ENCODE measurements at places on chromosomes 1 and 21.

- no peak for DNase-seq
Measured at GRCh38 chr1:203478231-203478630, 2.6 kb downstream of the PRELP start.

DNA sequence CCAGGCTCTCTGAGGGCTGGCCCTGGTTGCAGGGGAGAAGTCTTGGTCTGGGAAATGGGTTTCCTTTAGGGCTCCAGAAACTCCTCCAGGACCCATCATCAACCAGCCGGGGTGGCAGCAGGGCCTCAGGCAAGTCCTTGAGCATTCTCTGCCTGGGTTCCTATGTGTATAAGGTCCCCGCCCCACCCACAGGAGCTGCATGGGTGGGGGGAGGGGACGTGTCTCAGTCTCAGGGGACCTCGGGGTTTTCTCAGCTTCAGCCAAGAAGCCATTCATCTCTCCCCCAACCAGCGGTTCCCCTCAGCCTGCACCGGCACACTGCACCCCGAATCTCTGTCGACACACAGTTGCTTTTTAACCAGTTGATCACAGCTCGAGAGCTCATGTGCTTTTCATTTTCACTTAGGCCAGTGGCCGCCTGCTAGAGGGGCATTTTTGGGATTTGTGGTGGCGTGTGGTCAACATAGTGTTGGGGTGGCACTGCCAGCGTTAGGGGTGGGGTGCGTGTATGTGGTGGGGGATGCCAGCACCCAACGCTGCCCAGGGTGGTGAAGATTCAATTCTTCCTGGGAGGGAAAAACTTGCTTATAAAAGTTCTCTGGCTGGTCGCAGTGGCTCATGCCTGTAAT lies 6.5 kb downstream of the RUNX3 start:
- no peak for DNase-seq

DNA sequence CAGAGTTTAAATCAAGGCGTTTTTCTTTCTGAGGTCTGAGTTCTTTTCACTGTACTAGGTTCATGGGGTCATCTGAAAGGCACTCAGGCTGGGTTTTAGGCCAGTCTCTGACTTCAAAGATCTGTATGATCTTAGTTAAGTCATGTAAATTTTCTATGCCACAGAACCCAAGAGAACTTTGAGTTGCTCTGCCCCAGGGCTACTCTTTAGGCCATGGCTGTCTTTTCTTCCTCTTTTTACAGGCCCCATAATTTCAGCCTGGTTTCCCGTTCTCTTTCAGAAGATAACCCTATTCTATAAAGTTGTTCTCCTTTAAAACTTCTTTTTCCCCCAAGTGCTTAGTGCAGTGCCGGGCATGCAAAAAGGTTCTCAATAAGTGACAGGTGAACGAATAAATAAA lies 26.1 kb downstream of the METTL13 start:
- no peak for DNase-seq

- no peak for DNase-seq
Measured at GRCh38 chr1:174902531-174903099, 97.1 kb upstream of the CACYBP start.

Measured in T-helper 9 cell (primary cell).